ENCODE measurements at places on chromosomes 7 and 10.

DNA sequence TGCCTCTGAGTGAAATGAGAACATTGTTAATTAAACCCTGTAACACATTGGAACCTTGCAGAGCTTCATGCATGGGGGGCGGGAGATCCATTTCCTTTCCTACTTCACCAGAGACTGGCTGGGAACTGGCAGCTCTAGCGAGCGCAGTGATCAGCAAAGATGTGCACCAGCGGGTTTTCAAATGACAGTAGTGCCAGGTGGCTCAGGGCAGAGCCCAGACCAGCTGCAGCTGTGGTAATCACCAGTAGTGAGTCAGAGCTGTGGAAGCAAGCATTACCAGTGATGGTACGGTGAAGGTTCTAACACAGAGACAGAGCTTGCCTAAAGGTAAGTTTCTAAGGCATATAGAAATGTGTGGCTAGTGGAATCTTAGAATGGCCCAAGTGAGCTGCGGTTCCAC is 1009.7 kb upstream of the CELF2 start:
- DNase-seq, result no peak

DNA sequence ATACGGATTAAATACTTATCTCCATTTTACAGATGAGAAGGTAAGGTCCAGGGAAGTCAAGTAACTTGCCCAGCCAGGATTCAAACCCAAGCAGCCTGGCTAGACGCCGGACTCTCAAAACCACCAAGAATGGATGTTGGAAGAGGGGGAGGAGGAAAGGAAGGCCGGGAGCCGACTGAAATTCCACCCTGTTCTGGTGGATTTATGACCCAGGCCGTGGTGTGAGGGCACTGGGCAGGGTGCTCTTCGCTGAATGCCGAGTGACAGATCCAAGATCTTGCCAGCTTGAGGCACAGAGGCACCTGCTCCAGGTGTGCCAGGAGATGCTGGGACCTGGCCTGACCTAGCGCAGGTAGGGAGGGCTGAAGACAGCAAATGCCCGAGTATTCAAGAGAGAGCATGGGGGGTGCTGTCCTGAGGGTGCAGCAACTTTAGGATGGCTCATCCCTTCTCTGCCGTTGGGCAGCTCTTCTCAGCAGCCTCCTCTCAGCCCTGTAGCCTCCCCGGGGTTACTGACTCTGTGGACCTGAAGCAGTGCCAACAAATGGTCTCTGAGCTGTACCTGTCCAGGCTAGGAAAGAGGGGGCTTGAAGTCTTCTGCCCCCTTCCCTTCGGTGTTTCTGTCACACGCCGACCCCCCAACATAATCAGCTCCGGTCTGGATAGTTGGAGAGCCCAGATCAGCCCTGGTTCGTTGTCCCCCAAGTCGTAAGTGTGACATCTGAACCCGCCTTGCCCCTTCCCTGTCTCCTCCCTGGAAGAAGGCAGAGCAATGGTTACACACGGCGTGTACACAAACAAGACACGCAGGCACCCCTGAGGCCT is 713 bp downstream of the LOXL4 start:
- DNase-seq, result no peak

DNA sequence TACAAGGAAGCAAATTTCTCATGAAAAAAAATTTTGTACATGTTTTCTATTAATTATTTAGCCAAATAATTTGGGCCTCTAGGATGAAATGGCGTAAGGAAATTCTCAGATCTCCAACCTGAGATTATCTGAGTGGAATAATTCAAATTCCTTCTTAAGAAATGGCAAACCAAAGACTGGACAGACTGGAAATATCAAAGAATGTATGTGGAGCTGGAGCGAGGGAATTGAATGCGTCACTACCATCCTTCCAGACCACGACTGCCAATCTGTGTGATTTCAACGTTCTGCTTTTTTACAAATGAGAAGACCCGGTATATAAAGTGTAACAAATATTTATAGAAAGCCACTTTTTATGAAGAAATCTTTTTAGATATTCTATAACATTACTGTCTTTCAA is 12.4 kb upstream of the BLNK start:
- DNase-seq, result no peak

DNA sequence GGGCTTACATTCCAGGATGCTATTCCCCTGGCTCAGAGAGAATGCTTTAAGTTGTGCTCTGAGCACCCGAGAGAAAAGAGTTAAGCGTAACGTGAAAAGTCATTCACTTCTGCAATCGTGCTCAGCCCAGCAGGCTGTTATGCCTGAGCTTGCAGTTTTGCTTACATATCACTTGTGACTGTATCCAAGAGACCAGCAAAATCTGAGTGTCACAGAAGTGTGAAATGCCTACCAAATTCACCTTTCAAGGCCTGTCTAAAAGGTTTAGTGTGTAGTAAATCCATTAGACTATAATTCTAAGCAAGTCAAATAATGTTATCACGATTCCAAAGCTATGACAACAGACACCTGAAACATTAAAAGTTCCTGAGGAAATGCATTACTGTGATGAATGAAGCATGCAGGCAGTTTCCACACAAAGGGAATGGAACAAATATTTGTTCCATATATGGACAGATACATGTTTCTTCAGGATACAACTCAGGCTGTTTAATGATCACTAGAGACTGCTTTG is 20.1 kb downstream of the ITGB1 start:
- DNase-seq, result no peak

- DNase-seq, result no peak
Measured at GRCh38 chr7:135803143-135803542, 54.5 kb upstream of the FAM180A start.
